ENCODE measurements at places on chromosomes 6 and 20.

GRCh38 chr6:163249651-163250101 lies 164.8 kb upstream of the QKI start:
- no peak for DNase-seq

- DNase-seq, result no peak
These were observed 77.2 kb upstream of the TULP1 start for GRCh38 chr6:35589904-35590303.

DNA sequence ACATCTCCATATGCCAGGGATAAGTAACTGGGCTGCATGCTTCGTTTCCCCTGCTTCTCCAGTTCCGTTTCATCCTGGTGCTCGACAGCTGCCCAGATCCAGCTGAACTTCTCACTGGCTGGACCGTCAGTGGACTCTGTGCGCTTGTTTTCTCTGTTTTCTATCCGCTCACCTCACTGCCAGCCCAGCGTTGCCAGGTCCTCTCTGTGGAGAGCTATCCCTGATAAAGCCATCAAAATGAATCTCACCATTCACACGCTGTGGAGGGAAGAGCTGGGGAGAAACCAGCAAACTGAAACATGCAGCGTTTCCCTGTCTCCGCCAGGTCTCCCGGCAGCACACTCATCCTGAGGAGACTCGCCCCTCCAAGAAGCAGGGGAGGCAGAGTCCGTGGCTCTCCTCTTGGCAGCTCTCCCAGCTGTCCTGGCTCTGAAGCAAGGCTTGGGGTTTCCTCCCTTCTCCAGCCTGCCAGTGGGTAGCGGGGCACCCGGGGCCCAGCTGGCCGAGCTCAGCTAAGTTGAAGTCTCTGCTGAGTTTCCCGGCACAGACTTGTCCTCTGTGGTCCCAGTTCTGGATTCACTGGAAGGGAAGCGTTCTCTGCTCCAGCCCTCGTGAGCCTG lies 160.9 kb downstream of the DTNBP1 start:
- no peak for DNase-seq

DNA sequence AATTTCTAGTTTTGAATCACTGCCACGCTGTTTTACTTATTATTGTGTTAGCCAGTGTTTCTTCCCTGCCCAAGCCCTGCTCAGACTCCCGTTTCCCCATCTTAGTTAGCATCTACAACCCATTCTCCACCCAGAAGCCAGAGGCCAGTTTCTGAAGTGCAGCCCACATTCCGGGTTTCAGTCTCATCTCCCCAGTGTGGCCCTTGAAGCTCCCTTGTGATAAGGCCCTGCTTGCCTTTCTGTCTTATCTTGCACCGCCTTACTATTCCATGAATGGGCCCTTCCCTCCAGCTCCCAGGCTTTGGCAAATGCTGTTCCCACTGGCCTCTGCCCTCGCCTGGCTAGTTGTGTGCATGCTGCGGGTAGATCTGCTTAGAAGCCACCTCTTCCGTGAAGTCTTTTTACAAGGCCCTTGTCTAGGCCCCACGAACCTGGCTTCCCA lies 41.1 kb downstream of the TOX2 start:
- DNase-seq, result no peak

- no peak for DNase-seq
These were observed 131.2 kb downstream of the PFDN4 start for GRCh38 chr20:54339093-54339492.

DNA sequence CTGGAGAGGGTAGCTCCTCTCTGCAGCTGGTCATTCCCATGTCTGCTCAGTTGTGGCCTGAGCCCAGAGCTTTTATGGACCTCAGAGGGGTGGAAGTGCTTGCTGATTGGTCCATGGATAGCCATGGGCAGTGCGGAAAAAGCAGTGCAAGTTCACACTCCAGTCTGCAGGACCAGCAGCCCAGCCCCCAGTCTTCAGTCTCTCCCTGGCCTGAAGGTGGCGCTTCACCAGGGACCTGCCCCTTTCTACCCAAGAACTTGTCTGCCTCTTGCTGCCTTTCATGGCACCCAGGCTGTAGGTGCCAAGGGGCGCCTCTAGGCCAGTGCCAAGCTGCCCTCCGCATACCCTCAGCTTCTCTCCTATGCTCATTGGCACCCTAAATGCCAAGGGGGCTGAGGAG lies 91.0 kb downstream of the TBXT start:
- no peak for DNase-seq

DNA sequence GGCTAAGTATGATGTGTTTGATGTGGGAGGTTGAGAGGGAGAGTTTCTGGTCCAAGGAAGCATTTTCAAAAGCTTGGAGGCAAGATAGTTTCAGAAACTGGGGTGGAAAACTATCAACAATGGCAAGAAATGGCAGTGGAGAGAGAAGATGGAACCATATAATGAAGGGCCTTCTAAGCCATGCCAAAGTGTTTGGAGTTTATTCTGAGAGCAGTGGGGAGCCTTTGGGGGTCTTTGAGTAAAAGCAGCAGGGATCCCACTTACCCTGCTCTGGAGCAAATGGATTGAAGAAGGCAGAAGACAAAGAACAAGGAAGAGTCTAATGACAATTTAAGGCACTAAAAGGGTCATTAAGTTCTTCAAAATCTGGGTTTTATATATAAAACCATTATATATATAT lies 538.9 kb downstream of the UTRN start:
- DNase-seq, result no peak

DNA sequence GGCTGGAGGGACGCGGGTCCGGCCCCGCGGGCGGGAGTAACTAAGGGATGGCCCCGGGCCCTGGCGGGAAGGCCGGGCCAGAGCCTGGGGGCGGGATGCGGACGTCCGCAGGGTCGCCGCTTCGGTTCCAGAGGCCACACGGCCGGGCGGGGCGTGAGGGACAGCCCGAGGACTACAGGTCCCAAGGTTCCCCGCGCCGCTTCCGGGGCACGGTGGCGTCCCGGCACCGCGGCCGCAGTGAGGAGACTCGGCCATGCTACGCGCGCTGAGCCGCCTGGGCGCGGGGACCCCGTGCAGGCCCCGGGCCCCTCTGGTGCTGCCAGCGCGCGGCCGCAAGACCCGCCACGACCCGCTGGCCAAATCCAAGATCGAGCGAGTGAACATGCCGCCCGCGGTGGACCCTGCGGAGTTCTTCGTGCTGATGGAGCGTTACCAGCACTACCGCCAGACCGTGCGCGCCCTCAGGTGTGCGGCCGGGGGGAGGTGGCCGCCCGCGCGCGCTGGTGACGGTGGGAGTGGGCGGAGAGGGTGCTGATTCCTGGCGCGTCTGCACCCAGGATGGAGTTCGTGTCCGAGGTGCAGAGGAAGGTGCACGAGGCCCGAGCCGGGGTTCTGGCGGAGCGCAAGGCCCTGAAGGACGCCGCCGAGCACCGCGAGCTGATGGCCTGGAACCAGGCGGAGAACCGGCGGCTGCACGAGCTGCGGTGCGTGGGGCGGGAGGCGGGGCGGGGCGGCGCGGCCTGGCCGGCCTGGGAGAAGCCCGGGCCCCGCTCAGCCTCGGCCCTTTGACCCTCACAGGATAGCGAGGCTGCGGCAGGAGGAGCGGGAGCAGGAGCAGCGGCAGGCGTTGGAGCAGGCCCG lies at the start of gene MRPS26:
MRPS26 (plus strand) TSS at position 237 of the 861 bp plus-strand sequence; CDS start at position 254, 17 bp downstream.
- DNase-seq, result peak; percentile 82
